ENCODE measurements at places on chromosomes 6 and 20.

GRCh38 chr6:121413879-121414278, 21.6 kb upstream of the GJA1 start:
- DNase-seq, result no peak

DNA sequence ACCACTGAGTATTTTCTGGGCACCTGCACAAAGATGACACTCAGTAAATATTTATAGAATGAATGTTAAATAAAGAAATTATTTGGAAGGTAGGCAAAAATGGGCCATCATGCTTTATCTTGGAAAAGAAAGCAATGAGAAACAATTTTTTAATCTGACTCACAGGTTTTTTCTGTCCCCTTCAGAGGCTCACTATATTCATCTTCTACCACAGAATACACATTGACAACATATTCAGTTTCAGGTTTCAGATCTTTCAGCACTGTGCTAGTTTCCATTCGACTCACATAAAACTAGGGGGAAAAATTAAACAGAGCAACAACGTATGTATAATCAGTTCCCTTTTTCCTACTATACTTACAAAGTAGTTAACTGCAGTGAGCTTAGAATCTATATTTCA, 58.3 kb downstream of the COL12A1 start:
- no peak for DNase-seq

DNA sequence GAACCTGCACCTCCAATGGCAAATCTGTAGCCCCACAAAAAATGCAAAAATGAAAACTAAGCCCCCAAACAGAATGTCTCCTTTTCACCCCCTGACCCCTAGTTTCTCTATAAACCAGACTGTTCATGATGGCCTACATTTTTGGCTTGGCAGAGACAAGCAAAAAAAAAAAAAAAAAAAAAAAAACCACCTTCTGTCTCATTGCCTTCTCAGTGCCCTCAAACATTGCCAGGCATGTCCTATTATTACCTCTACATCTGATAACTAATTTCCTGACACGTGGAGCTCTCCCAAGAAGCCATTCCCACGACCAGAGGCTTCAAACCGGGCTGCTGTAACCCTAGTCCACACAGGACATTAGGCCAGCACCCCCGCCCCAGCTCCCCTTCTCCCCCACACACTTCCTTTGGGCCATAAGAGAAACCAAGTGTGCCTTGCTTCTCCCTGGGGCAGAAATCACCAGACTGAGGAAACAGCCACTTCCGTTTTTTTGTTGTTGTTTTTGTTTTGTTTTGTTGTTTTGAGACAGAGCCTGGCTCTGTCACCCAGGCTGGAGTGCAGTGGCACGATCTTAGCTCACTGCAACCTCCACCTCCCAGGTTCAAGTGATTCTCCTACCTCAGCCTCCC, 65.4 kb downstream of the GPR6 start:
- DNase-seq, result no peak

DNA sequence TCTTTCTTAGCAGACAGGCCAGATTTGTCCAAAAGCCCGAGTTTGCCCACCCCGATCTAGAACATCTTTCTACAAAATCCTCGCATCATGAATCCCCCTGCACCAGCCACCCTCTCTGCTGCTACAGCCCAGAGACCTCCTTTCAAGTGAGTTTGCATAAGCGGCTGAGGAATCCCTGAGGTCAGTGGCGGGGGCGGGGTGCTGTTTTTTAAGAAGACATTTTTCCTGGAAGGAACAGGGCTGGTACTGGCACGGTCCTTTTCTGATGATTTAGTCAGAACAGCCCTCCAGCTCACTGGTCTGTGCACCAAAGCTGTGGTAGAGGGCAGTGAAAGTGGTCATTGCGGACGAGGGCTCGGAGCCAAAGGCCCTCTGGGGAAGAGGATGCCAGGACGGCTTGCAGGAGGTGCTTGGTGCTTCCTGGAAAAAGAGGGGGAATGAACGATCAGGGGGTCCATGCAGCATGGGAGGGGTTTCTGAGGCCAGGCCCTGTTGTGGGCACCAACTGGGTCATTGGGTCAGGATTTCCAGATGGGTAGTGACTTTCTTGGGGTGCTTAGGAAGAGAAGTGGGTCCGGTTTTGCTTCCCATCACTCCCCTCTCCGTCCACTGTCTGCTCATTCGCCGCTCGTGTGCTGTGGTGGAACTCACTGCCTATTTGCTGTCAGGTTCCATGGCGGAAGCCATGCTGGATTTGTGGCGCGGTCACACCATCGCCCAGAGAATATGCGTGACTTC, 50.4 kb downstream of the GNAS-AS1 start:
- DNase-seq, result no peak

GRCh38 chr20:32845786-32846185, 12.9 kb upstream of the EFCAB8 start:
- no peak for DNase-seq

DNA sequence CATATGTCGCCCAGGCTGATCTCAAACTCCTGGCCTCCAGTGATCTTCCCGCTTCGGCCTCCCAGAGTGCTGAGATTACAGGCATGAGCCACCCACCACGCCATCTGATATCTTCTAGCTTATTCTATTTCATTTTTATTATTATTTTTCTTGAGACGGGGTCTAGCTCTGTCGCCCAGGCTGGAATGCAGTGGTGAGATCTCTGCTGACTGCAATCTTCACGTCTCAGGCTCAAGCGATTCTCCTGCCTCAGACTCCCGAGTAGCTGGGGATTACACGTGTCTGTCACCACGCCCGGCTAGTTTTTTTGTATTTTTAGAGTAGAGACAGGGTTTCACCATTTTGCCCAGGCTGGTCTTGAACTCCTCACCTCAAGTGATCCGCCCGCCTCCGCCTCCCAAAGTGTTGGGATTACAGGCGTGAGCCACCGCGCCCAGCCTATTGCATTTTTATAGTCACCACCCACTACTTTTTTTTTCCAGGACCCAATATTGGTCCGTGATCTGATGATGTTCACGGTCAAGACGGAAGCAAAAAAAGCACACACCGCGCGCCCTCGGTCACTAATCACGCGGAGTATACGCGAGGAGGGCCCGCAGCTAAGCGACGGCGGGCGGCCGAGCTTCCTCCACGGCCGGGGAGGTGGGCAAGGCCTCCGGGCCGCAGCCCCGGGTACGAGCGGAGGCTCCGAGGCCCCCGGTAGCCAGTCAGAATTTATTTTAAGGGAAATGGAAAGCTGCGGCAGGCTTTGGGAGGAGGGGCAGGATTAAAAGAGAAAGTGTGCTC, 1.1 kb upstream of the LSM14B start:
- DNase-seq, result no peak

DNA sequence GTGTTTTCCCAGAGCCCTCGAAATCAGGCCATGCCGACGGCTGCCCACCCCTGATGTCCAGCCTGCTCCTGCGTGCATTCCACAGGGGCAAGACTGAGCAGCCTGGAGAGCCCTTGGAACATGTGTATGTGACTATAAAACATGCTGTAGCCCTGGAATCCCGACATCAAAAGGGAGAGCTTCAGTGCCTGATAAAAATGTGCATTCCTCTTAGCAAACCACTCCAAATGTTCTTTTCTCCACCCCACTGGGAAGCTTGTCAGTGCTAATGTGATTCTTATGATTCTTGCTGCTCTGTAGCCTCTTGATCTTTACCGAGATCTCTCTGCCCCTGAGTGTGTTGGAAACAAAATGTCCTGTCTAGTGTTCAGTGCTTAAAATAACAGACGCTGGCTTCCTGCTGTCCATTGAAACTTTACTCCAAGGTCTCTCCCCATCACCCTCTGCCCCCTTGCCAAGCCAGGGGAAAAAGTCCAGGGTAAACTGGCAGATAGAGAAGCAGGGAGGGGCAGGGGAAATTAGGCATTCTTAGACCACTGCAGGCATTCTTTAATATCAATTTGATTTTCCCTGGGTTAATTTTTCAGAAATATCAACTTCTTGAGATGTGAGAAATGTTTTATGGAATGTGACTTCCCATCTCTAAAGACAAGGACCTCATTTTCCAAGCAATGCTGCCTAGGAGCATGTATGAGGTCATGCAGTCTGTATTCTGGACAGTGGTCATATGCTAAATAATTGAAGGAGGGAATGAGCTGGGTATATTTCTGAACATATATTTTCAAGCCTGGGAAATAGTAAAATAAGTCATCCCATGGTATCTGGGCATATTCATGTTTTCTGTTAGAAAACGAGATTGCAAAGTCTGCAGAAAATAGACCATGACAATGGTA, 73.8 kb upstream of the ISM1 start:
- DNase-seq, result no peak

DNA sequence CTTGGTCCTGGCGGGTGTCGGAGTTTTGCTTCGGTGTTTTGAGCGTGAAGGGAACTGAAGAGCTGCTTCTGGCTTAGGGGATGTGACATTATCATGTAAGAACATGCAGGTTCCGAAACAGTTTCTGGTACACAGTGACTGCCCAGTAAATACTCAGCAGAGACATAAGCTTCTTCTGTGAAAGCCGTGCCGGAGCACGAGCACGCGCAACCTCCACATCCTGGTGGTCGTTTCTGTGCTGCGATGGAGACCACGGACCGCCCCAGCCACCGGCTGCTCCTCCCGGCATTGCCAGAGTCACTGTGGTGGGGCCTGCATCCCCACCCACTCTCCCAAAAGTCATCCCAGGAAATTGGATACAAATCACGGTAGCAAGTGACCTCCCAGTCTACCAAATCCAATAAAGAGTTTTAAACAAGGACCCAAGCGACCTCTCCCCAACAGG, 18.7 kb downstream of the KIF25 start:
- no peak for DNase-seq

DNA sequence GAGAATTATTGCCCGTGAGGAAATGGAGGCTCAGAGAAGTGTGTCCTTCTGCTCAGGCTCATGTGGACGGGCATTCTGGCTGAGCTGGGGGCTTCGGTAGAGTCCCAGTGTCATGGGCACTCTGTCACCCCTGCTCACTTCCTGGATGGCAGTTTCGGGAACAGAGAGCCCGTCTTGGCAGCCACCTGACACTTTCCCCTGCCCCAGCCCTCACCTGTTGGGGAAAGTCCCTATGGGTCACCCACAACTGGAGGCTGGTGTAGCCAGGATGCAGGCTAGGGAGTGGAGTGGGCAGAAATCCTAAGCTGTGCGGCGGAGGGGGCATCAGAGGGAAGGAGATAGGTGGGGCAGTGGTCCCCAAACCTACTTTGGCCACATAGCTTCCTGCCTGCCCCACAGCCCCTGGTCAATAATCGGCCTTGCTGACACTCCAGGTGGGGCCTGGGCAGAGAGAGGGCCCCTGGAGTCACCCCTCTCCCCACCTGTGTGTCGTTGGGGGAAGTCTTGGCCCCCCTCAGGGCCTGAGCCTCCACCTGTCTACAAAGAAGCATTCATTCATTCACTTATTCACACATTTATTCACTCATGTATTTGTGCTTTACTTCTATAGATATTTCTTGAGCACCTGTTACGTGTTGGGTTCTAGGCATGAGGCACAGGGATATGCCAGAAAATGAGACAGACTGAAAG, 40.5 kb downstream of the SNAI1 start:
- DNase-seq, result no peak

DNA sequence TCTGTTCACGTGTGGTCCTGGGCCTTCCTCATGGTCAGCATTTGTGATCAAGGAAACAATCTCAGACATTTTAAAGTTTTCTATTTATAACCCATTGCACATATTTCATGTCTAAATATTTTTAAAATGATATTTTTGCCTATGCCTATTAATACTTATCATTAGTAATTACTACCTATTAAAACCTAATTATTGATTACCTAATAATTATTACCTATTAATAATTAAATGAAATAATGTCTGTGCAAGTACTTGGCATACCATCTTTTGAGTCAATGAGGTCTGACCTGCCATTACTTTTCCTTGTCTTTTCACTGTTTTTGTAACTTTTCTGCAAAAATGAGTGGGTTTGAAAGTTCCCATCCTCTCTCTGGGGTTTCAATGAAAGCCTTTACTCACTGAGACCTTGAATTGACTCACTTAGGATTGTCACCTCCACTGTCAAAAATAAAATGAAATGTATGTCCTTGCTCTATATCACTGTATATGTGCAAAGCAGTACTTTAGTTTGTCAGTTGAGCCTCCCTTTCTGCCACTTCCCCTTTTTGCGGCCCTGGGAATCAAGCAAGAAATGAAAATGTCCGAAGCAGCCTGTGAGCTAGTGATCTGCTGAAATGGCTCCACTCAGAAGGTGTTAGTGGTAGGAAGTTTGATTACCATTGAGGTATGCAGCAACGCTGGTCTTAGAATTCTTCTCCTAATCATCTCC, 87.8 kb downstream of the L3MBTL3 start:
- DNase-seq, result no peak

DNA sequence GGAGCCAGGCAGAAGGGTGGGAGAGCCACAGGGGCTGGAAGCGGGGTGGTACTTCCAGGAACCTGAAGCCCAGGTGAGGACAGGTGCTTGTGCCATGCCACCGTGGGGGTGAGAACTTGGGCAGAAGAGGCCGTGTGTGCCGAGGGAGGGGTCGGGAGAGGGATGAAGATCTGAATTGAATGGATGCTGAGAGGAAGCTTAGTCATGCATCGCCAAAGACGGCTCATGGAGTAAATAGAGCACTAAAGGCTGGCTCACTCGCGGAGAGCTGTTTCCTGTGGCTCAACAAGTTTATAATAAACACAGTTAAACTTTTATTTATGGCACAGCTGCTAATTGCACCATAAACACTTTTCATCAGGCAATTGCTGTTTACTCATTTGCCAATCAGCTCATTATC, 21.7 kb upstream of the MYT1 start:
- DNase-seq, result no peak

DNA sequence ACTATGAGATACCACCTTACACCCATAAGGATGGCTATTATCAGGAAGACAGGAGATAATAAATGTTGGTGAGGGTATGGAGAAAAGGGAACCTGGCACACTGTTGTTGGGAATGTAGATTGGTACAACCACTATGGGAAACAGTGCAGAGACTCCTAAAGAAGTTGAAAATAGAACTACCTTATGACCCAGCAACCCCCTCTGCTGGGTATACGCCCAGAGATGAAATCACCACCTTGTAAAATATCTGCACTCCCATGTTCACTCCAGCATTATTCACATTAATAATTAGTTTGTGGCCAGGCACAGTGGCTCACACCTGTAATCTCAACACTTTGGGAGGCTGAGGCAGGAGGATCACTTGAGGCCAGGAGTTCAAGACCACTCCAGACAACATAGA, 26.8 kb downstream of the ZBTB9 start:
- no peak for DNase-seq

DNA sequence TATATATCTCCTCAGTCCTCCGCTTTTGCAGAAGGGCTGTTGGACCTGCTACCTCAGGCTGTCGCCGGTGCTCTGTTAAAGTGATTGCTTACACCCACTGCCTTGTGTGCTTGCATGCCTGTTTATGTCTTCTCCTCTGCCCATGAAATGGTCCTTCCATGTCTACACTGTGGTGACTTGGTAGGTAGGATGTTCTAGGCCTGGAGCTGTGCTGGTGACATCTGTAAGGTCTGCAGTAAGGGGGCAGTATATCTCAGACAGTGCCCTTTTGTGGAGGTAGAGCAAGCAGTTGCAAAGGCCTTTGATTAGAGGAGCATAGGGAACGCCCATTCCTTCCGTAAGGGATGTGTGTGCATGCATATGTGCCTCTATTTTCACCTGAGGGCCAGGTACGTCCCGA, 40.3 kb downstream of the VAPB start:
- no peak for DNase-seq

- no peak for DNase-seq
These were observed 67.9 kb upstream of the BTN3A2 start for GRCh38 chr6:26296857-26297648.

Measured in AG04449 (cell line).